T follicular helper cell (primary cell): ENCODE measurements at places on chromosomes 6 and 20.

- DNase-seq, result no peak
Measured at GRCh38 chr6:51112731-51113130, 294.1 kb downstream of the TFAP2B start.

GRCh38 chr20:44747166-44748004 lies 1.7 kb downstream of the KCNK15 start:
- DNase-seq, result peak; percentile 31

DNA sequence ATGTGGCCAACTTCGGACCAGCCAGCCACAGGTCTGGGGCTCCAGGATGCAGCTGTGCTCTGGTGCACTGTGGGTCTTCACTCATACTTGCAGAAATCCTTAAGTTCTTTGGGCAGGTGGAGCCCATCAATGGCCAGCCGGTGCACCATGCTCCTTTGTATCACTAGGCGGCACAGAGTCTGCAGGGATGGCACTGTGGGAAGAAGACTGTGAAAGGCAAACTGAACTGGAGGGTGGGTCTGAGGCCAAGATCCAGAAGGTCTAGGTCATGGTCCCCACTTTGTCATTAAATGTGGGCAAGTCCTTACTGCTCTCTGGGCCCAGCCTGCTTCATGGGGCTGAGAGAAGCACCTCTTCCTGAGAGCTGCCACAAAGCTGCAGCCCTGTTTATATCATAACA lies 1.3 kb upstream of the SPATA25 start:
- DNase-seq, result no peak

DNA sequence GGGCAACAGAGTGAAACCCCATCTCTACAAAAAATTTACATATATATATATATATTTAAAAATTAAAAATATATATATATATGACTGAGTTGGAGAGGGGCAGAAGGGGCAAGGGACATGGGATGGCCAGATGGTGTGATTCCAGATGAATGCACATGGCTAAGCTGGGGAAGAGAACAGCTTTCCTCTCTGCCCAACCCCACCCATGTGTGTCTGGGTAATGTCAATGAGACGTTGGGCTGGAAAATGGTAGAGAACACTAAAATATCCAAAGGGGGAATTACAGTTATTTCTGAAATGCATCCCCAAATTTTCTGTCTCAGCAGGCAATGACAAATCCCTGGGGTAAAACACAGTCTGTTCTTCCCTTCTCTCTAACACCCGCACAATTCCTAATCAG lies 31.2 kb upstream of the CCND3 start:
- no peak for DNase-seq

DNA sequence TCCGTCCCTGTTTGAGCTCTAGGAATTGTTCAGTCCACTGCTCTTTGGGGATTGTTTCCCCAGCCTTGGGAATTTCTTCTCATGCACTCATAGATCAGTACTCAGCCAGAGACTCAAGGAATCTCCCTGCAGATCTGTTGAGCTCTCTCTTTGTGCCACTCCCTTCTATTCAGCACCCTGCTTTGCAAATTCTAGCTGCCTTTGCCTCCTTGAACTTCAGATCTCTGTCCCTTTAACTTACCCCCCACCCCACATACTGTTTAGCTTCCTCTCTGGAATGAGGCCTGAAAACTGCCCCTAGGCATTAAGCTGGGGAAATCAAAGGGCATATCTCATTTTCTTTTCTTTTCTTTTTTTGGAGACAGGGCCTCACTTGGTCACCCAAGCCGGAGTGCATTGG lies 30.5 kb downstream of the QRSL1 start:
- DNase-seq, result no peak

DNA sequence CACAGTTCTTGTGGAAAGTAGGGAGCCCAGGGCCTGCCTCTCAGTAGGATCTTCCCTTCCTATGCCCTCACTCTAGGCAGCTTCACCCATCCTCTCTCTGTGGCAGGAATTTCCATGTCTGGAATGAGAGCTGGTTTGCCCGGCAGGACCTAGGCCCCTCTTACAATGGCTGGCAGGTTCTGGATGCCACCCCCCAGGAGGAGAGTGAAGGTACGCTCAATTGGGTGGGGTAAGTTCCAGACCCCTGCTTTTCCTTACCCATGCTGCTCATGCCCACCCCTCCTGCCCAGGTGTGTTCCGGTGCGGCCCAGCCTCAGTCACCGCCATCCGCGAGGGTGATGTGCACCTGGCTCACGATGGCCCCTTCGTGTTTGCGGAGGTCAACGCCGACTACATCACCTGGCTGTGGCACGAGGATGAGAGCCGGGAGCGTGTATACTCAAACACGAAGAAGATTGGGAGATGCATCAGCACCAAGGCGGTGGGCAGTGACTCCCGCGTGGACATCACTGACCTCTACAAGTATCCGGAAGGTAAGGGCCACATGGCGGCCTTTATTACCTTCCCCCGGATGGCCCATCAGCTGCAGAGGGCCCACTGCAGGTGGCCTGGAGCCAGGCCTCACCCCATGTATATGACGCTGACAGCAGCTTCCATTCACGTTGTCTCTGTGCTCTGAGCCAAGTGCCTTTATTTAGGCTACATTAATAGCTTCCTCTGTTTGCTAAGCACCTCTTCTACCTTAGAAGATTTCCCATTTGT lies 22.8 kb downstream of the TGM6 start:
- no peak for DNase-seq

DNA sequence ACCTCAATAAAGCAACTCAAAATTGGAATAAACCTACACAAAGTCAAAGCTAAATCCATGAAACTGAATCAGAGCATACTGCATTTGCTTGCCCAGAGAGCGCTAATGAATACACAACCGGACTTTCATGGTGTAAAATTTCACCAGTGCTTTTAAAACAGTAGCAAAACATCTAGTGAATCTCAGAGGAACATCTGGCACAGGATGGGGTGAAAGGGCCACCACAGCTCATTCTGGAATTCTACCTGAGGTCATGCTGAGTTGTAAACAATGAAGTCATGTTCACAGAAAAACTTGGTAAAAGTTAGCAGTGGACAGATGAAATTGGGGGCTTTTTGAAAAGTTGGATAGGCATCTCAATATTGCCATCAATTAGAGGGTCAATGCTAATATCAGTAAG lies 125.6 kb upstream of the STXBP5 start:
- DNase-seq, result no peak

DNA sequence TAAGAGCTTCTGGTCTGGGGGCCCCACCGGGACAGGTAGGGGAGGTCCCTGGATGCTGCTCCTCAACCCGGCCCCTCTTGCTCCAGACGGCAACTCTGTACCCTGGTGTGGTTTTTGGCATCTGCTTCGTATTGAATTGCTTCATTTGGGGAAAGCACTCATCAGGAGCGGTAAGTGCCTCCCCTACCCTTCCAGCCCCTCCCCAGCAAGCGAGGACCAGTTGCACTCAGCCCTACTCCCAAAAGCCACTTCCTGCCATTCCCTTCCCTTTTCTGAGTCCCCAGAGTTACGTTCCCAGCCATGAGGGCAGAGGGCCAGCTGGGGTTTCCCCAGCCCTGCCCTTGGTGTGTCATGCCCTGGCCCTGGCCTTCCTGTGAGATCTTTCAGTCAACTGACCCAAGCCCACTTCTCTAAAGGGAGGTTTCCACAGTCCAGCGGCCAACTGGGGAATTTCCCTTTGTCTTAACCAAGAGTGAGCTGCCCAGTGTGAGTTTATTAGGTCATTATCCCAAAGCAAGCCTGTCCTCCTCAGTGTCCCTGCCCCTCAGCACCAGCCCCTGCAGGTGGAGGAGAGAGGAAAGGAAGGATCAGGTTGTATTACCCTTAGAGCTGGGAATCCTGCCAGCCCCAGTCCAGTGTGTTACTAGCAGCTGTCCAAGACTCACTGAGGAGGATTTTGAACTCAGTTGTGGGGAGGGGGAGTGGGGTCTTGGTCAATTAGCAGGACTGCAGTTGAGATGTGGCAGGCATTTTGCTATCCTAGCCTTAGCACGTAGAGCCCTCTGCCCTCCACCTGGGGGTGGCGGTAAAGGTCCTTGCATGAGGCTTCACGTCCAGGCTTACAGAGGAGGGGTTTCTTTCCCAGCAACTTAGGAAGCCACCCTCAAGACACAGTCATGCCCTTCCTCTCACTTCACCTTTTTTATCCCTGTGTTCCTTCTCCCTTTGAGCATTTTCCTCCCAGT lies 45.8 kb downstream of the TM9SF4 start:
- DNase-seq, result no peak

DNA sequence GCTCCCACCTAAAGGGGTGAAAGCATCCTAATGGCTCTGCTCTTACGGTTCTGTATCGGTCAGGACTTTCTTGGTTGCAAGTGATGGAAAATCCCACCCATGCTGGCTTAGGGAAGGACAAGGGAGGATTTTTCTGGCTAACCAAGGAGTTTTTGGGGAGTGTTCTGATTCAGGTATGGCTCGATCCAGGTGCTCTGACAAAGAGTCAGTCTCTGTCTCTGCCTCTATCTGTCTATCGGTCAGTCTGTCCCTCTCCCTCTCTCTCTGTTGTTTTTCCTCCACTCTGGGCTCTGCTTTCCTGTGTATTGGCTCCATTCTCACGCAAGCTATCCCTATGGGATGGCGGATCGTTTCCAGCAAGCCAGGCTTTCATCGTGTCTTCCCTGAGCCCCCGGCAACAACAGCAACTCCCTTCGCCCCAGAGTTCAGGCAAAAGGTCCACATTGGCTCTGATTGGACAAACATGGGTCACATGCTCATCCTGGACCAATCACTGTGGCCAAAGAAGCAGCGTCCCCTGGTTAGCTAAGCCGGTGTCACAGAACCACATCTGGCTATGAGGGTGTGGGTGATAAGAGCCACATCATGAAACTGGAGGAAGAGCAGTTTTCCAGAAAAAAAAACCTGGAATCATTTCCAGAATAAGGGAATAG lies 160.3 kb downstream of the BMP7 start:
- DNase-seq, result no peak

- no peak for DNase-seq
Measured at GRCh38 chr6:105753207-105753606, 332.9 kb upstream of the PRDM1 start.
